Camera-type eye (tissue), 1 donor: ENCODE measurements at places on chromosomes 2 and 18. TPM values are rescaled to one million over a fixed set of nuclear protein-coding genes. Genes with fewer than 3 reads are reported as not detected.

Gene ST8SIA5
- total RNA-seq, result 7.0 TPM

Gene REEP1
- 34.9 TPM for total RNA-seq

Gene DDX18
- 86.4 TPM for total RNA-seq

Gene CENPA
- total RNA-seq, result 2.4 TPM

Gene ATP8B1
- 12.3 TPM for total RNA-seq

Gene LTBP1
- total RNA-seq, result 132 TPM

Gene RGPD8
- 37.1 TPM for total RNA-seq

Gene KRTCAP3
- total RNA-seq, result not detected

Gene C2orf78
- not detected for total RNA-seq

Gene DOK6
- total RNA-seq, result 43.5 TPM

Gene MYO5B
- 56.7 TPM for total RNA-seq
